Testis (tissue), 5 donors: ENCODE measurements at places on chromosomes 2 and 18.

DNA sequence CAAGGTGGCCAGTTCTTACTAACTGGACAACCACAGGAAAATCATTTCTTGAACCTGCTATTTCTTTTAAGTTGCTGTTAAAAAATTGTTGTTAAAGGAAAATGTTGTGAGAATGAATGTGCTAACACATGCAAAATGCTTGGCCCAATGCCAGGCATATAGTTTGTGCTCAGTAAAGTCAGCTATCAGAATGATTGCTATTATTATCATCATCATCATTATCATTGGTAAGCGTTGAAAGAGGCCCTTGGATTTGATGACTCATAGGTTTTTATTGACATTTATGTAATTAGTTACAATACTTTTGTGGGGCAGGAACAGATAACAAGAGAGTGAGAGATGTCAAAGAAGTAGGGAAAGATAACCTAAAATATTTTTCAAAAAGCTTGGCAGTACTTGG lies 394.2 kb upstream of the ZEB2 start:
- no peak for DNase-seq
- H3K36me3 ChIP-seq: no peaks in the 10 kb centered on the region
- no peaks in the 10 kb centered on the region for H3K27me3 ChIP-seq
- H3K4me1 ChIP-seq: no peaks in the 10 kb centered on the region
- no peak overlapping the region for H3K4me3 ChIP-seq

- no peaks in the 10 kb centered on the region for H3K36me3 ChIP-seq
- H3K27ac ChIP-seq: no peak overlapping the region
- no peak overlapping the region for H3K4me3 ChIP-seq
- no peak for DNase-seq
These were observed 14.7 kb downstream of the SMARCAL1 start for GRCh38 chr2:216426938-216427337.

DNA sequence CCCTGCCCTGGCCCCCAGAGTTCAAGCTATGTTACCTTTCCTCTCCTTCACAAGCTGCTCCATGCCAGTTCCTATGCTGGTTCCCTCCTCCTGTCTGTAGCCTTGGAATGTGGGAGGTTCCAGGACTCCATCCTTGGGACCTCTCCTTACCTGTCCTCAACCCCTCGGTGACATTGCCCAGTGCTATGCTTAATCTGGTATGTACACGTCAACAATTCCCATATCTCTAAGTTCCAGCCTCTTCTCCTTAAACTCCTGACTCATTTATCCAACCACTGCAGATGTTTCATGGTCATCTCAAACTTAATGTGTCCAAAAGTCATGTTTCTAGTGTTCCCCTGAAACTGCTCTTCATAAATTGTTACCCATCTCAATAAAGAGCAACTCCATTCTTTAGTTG lies 160.8 kb downstream of the TNS1 start:
- H3K4me1 ChIP-seq: peaks cover 12% of the 10 kb centered on the region
- DNase-seq: no peak
- H3K36me3 ChIP-seq: no peaks in the 10 kb centered on the region
- H3K27me3 ChIP-seq: no peaks in the 10 kb centered on the region

- no peak overlapping the region for H3K27ac ChIP-seq
- no peaks in the 10 kb centered on the region for H3K27me3 ChIP-seq
- H3K4me3 ChIP-seq: no peak overlapping the region
These were observed 39.6 kb downstream of the EN1 start for GRCh38 chr2:118807668-118808428.
